ENCODE measurements at places on chromosomes 5 and 9.

DNA sequence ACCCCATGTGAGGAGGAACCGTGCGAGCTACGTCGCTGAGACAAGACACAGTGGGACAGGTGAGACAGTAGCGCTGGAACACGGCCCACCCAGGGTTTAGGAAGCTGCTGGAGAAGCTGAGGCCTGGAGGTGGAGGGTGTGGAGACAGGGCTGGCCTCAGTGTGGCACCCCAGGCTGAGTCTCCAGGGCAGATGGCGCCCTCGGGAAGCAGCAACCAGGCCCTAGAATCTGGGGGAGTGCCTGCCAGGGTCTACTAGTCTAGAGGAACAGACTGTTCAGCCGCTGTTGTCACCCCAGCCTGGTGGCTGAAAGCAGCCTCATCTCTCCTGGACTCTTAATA, 4.6 kb upstream of the TERT start:
- DNase-seq: peak; percentile 53

DNA sequence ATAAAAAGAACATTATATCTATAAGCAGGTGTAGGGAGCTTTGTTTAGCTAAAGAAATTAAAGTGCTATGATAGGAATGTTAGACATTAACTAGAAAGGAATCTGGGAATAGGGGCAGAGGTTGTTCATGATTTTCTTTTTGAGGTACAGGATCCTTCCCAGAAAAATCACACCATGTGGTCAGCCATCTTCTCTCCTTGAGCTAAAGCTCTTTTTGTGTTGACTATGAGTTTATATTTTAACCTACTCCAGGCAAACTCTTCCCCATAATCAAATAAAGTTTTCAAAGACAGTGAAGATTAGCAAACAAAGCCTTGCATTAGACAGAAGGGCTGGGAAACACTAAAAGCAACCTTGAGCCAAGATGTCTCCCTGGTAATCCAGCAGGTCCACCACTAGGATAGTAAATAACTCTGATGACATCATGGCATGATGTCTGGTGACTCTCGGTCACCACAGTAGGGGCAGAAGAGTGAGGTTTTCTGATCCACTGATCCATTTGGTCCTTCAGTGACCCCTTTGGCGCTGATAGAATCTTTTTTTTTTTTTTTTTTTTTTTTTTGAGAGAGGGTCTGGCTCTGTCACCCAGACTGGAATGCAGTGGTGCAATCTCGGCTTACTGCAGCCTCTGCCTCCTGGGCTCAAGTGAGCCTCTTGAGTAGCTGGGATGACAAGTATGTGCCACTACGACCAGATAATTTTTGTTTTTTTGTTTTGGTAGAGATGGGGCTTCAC, 30.6 kb upstream of the IL6ST start:
- no peak for DNase-seq

DNA sequence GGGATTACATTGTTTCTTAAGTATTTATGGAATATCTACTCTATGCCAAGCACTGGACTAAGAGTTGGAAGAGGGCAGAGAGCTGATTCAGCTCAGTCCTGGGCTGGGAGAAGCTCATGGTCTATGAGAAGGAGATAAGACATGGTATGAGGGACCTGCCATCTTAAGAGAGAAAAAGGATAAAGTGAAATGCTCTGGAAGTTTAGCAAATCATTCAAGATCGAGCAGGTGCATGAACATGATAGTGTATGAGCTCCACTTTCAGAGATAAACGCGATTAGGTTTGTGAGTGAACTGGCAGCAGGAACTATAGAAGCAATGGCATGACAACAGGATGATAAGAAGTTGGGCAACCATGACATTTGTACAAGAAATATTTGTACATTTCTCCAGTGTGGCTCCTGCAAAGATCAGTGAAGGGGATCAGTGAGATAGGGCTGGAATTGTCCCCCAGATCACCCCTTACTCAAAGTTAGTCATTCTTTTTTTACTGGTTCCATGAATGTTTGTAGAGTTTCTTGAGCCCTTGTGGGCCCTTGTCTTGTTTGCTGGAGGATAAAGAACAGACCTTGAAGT, 26.6 kb upstream of the CCDC180 start:
- DNase-seq: no peak

DNA sequence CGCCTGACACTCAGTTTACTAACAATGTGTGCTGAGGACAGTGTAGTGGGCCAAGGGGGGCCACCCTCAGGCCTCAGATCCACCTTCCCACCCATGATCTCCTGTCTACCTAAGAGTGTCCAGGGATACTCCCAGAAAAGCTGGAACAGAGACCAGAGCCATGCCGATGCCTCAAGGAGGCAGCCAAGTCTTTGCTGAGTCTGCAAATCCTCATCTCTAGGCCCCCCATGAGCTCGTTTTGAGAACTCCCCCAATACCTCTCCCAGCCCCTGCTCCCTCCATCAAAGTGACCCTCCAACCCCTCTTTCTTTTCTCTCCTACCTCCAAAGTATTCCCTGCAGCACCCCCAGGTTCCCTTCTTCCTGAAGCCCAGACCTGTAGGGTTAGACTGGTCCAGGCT, 53.5 kb downstream of the PCDH1 start:
- DNase-seq: no peak

- DNase-seq: peak; percentile 88
These were observed 1.5 kb downstream of the PARP8 start for GRCh38 chr5:50667653-50668595.

- no peak for DNase-seq
These were observed 54.6 kb downstream of the FBXL7 start for GRCh38 chr5:15554542-15554941.

GRCh38 chr9:129999141-129999510, 43.9 kb downstream of the FNBP1 start:
- DNase-seq: no peak

DNA sequence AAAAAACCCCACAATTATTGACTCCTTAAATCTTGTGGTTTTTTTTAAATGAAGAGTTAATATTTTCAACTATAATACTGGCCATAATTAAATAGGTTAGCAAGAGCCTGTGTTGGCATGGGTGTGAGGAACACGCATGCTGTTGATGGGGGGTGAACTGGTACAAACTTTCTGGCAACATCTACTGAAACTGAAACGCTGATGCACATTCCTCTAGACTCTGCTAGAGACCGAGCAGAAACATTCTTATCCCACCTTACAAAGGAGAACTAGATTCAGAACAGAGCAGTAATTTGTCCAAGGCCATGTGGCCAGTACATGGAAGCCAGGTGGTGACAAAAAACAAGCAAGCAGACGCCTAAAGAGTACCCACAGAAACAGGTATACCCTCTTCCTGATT, 2.4 kb downstream of the BICD2 start:
- DNase-seq: peak; percentile 10

- DNase-seq: no peak
These were observed 206.2 kb downstream of the FER start for GRCh38 chr5:108953940-108954339.
